Activated T-cell treated with anti-CD3 and anti-CD28 coated beads, Interleukin-2, amount 50 U/mL, for 48 hours (primary cell): ENCODE measurements at places on chromosomes 6 and 20.

- DNase-seq: no peak
Observed at GRCh38 chr6:112033791-112034615, 19.9 kb upstream of the CCN6 start.

DNA sequence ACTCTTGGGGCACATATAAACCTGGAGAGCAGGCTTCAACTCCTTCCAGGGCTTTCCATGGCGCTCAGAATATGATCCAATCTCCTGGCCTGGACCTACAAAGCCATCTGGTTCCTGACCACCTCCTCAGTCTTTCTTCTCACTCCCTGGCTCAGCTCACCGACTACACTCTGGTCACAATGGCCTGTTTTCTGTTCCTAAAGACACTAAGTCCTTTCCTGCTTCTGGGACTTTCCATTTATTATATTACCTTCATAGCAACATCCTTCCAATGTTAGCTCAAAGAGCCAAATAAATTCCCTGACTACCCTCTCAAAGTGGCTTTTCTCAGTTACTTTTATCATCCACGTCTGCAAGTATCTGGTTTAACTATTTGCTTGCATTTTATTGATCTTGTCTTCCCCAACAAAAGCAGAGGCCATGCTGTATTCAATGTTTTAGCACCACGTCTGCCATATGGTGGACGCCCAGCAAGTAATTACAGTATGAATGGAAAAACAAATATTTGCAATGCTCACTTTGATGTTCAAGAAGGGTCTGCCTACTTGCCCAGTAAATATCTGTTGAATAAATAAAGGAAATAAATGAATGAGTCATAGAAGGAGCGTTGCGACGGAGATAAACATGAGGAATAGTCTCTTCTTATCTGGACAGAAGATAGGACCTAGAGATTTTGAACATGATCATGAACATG lies 328.4 kb downstream of the ESR1 start:
- DNase-seq: no peak

- no peak for DNase-seq
Observed at GRCh38 chr6:158868122-158868480, 48.9 kb upstream of the EZR start.

- DNase-seq: no peak
Observed at GRCh38 chr20:41655962-41656618, 37.9 kb upstream of the CHD6 start.

GRCh38 chr20:42986143-42986773 lies 203.4 kb downstream of the PTPRT start:
- no peak for DNase-seq

GRCh38 chr6:42010185-42010891 lies 40.0 kb upstream of the TAF8 start:
- peak; percentile 56 for DNase-seq

DNA sequence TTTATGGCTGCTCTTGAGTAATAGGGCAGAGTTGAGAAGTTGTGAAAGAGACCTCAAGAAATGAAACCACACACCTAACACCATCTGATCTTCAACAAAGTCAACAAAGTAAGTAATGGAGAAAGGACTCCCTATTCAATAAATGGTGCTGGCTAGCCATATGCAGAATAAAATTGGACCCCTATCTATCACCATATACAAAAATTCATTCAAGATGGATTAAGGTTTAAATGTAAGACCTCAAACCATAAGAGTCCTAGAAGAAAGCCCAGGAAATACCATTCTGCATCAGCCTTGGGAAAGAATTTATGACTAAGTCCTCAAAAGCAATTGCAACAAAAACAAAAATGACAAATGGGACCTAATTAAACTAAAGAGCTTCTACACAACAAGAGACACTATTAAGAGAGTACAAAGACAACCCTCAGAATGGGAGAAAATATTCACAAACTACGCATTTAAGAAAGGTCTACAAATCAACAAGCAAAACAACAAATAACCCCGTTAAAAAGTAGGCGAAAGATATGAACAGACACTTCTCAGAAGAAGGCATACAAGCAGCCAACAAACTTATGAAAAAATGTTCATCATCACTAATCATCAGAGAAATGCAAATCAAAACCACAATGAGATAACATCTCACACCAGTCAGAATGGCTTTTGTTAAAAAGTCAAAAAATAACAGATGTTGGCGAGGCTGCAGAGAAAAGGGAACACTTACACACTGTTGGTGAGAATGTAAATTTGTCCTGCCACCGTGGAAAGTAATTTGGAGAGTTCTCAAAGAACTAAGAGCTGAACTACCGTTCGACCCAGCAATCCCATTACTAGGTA lies 4.0 kb downstream of the MAP3K5 start:
- DNase-seq: no peak

DNA sequence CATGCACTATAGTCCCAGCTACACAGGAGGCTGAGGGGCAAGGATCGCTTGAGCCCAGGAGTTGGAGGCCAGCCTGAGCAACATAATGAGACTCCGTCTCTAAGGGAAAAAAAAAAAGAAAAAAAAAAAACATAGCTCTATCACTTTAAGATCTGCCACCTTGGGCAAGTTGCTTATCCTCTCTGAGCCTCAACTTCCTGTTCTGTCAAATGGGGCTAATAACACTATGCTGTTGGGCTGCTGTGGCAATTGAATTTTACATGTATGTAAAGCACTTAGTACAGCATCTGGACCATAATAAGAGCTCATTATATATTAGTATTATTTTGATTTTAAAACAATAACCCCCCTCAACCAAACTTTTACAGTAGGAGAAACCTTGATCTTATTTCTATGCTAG lies 141.5 kb downstream of the ATXN1 start:
- no peak for DNase-seq

DNA sequence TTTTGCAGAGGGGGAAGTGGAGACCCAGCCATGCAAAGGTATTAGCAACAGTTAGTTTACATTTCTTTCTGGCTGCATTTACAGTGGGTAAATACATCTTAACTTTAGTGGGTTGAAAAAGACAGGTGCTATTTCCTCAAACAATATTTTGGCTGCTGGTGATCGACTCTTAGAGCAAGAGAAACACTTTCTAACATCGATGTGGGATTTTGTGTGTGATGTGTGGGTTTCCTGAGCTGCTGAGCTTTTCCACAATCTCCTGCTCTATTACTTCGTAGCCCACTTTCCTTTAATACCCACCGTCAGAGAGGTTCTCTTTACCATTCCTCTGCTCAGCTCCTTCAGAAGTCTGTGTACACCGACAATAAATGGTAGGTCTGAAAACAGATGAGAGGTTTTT lies 339.0 kb downstream of the NRN1 start:
- no peak for DNase-seq

- no peak for DNase-seq
Observed at GRCh38 chr6:14126191-14126590, 8.6 kb downstream of the CD83 start.

DNA sequence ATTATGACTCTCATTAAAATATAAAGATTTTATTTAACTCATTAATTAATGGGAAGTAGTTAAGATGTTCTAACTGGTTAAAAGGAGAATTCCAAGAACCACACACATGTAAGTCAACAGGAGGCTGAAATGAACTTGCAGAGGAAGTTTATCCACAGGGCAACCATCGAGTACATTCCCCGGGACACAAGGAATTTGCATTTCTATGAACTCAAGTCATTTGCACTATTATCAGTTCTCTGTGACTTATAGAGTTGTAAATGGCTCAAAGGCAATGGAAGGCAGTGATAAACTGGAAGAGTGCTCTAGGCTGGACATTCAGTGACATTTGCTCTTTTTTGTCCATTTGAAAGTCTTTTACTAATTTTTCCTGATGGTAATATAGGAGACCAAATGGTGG lies 97.4 kb downstream of the SNX5 start:
- no peak for DNase-seq

DNA sequence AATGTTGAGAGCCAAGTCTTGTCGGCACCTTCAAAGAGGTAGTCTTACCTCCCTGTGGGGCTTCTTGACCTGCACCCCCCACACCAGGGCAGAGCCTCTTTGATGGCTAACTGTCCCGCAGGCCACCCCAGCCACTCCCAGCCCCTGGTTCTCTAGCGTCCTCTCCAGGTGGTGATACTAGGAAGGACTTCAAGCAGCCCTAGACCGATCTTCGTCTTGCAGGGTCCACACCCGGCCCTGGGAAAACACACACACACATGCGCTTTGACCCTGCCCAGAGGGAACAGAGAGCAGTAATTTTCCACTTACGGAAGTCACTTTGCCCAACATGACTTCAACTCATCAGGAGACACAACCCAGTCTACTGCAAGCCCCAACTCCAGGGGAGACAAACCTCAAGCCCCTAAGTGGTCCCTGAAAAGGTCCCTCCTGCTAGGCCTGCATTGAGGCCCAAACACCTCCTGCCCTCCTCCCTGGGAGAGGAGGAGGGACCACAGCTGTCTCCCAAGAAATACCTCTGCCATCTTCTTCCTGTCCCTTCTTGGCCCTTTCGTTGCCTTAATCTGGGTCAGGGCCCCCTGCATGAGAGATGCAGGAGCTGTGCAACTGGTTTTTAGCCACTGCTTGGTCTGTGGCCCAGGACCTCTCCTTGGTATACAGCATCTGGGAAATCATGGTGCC lies 2.9 kb upstream of the BPIFB1 start:
- no peak for DNase-seq

DNA sequence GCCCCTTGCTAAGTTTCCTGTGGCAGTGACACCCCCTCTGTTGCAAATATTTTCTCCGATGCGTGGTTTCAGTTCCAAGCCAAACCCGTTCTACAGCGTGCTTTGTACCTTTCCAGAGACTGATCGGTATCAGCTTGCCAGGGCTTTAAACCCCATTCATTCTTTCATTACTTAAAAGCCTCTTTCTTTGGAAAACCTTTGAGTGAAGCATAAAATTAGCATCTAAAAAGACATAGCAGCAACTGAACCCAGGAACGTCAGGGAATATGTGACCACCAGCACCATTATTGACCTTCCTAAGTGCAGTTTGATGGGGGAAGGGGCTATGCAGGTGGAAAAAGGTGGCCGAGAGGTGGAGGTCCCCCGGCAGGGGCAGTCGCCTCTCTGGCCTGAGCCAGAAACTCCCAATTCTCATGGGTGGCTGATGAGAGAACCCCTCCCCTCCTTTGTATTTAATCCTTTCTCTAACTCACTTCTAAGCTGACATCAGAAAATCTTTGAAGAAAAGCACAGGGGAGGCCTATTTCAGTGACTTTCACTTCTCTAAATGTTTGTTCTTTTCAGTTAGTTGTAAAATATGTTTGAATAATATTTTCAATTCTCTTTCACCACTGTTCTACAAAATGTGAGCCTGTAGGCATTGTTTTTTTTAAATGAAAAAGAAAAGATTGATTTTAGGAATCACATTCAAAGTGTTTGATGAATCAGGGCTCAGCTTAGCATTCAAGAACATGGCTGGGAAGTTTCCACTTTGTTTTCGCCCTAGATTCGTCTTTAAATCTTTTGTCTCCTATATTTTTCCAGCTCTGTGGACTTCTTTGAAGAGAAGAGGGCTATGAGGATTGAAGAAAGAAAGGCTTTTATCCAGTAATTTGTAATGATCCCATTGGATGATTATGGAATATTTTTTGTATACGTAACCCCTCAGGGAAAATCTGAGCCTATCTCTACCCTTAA lies 89.2 kb downstream of the RSPH3 start:
- DNase-seq: no peak

- no peak for DNase-seq
Observed at GRCh38 chr6:140001821-140002341, 627.4 kb upstream of the CITED2 start.

- DNase-seq: no peak
Observed at GRCh38 chr20:57259938-57260921, 6.2 kb downstream of the BMP7 start.

DNA sequence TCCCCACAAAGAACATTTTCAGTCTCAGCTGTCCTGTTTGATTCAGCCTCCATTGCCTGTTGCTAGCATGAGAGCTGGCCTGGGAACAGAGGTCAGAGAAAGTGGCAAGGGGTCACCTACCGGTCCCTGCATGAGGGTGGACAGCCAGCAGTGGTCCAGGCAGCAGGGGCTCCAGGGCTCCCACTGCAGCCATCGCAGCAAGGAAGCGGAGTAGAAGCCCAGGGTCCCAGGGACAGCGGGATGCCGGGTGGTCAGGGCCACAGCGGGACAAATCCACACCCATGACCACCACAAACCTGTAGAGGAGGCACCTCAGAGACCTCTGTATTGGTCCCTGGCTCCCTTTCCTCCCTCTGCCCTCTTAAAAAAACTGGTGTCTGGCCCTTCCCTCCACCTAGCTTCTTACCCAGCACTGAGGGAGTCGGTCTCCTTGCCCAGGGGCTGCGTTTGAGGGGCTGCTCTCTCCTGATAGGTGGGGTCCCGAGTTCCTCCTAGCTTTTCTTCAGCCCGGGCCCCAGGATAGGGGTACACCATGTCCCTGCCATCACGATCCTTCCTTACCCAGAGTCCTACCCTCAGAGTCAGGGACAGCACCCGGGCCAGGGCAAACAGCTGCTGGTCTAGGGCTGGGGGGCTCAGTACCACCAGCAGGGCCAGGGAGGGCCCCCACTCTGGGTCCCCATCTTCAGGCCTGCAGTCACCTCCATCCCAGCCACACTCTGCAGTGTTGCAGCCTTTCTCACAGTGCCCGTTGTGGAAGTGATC lies 8.4 kb upstream of the GPSM3 start:
- no peak for DNase-seq

- no peak for DNase-seq
Observed at GRCh38 chr20:19626896-19627295, 131.2 kb upstream of the RIN2 start.

GRCh38 chr6:12973386-12973785 lies 256.8 kb downstream of the PHACTR1 start:
- DNase-seq: no peak

DNA sequence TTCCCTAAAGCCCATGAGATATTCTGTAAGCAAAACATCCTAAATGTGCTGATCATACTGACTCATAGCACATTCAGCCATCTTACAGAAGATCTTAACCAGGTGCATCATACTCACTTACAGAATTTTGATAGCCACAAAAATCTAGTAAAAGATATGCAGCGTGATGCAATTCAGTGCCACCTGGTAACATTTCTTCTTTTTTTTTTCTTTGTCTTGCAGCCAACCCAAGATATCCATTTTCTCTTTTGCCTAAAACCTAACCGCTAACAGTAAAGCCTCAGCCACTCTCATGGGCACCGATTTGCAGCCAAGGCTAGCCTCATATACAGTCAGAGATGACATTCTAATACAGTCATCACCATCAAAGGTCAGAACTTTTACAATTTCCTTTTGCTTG lies 293.3 kb downstream of the HACE1 start:
- DNase-seq: no peak

- no peak for DNase-seq
Observed at GRCh38 chr20:38880952-38881735, 45.1 kb upstream of the FAM83D start.

DNA sequence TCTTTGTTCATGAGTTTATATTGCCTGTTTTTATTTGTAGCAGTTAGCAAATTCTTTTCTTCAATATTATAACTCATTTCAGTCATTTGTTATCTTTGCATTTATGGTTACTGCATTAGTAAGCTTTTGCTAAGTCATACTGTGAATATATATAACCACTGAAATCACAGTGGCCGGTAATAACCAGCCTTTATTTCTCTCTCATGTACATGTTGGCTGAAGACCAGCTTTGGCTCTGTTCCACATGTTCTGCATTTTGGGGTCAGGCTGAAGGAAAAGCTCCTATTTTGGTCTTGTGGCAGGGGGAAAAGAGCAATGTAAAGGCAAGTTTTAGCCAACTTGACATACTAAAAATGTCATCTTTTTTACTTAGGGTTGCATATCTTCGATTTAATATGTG lies 276.3 kb downstream of the BCKDHB start:
- no peak for DNase-seq

- peak; percentile 86 for DNase-seq
Observed at GRCh38 chr6:28212510-28213212, 12.4 kb upstream of the ZSCAN9 start.

GRCh38 chr6:144075187-144075586 lies 20.2 kb downstream of the SF3B5 start:
- DNase-seq: no peak
